ENCODE measurements at places on chromosomes 6 and 20.

- DNase-seq: no peak
Measured at GRCh38 chr20:17538517-17539170, 7.5 kb upstream of the BFSP1 start.

DNA sequence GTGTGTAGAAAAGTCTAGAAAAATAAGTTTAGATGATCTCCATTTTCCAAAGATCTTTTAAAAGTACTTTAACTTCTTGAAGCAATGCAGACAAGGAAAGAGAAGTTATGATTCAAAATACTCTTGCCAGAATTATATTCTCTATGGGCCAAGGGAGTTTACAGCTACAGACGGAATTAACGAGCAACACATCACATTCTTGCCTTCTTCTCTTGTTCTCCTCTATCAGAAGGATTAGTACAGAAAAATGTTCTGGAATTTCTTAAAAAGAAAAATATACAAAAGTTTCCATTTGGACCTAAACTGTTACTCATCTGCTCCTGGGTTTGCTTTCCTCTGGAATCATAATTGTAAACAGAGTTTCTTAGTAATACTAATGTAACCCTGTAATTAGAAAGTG, 284.7 kb upstream of the HSF2 start:
- DNase-seq: no peak

DNA sequence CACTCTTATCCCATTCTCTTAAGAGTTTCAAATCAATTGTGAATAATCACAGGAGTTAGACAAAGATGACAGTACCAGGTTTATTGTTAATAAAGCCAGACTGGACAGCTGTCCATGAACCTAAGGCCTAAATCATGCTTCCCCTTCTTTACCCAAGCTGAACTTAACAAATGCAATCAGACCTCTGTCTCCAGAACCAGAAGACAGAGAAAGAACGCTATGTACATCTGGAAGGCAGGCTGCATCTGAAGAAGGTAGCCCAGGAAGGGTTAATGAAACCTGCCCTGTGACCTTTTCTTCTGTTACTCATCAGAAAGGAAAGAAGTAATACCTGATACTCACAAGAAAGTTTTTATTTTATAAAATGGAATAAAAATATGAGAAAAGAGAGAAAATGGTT, 118.6 kb downstream of the EYA4 start:
- no peak for DNase-seq

DNA sequence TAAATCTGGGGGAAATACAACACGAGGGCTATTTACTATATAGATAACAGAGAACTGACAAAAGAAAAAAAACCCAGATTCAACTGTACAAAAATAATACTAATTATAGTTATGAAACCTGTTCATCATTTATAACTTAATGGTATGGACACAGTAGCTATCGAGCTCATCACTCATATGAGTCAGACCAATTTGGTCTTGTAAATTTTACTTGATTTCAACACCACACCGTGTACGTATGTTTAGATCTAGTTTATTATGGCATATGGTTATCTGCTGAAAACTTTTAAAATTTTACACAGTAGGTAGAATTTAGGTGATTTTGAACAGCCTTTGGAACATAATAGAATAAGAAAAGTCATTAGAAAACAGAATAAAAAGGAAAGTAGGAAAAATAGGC, 5.5 kb downstream of the MYLK4 start:
- DNase-seq: no peak

DNA sequence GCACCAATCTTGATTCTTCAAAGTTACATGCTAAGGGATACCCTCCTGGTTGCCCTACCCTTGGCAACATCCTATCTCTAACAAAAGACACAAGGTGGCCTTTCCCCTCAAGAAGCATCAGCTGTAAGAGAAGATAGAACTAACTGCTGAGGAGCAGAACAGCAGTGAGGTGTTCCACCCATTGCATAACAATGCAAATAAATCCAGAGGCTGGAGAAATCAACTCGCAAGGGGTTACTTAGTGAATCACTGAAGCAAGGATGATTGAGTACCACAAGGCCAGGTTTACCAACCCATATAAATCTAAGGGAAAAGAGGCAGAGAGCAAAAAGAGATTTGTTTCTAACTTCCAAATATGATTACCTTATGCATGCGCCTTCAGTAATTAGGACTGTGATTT, 36.7 kb downstream of the F13A1 start:
- no peak for DNase-seq

GRCh38 chr6:4460586-4461475, 315.4 kb upstream of the CDYL start:
- DNase-seq: no peak

- DNase-seq: no peak
Measured at GRCh38 chr6:114000069-114000468, 29.1 kb upstream of the HDAC2 start.

GRCh38 chr6:140276719-140277118, 902.3 kb upstream of the CITED2 start:
- no peak for DNase-seq

DNA sequence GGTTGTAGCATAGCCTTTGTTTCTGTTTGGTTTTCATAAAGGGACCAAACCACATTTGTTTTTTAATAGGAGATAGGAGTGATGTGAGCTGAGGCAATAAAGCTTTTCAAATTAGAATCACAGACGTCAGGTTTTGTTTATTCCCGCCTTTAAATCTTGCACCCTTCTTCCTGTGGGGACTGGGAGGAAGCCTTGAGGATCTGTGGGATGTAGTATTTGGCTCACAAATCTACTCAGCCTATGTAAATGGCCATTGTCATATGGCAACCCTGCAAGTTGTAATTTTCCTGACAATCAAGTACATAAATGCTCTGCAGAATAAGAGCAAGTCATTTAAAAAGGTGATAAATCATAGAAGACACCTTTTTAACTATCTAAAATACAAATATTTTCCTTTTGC, 110.4 kb downstream of the ADGRG6 start:
- DNase-seq: no peak

DNA sequence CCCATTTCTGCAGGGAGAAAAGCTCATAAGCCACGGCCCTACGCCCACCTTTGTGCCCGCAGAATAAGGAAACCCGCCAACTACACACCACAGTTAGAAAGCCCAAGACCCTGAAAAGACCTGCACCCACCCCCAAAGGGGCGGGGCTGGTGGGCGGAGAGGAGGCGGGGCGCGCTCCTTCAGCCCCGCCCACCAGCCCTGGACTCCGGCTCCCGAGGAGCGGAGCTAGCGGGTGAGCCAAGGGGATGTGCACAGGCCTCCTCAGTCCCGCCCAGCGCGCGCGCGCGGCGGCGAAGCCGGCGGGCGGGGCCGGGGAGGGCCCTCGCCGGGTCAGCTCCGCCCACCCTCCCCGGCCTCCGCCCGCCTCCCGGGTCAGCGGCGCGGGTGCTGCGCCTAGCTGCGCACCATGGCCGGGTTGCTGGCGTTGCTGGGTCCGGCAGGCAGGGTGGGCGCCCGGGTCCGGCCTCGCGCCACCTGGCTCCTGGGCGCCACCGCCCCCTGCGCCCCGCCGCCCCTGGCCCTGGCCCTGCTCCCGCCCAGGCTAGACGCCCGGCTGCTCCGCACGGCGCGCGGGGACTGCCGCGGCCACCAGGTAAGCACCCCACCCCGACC, at the start of gene FAM210B:
Gene FAM210B (plus strand): TSS at position 375 of the 612 bp plus-strand sequence. CDS start 32 bp downstream, at position 407.
- DNase-seq: peak; percentile 73

DNA sequence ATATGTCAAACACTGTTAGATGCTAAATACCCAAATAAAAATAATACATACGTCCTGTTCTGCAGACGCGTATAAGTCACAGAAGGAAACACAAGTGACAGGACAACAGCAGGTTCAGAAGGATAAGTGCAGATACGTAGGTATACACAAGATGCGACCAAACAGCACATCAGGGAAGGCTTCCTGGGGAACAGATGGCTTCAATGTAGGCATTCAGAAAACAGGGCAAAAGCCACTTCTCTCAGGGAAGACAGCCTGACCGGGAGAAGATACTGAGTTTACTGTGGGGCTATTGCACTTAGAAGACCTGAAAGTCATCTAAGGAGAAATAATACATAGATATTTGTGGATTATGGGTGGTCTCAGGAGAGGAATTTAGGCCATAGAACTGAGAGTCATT, 1.9 kb downstream of the HLA-DPA1 start:
- DNase-seq: no peak

DNA sequence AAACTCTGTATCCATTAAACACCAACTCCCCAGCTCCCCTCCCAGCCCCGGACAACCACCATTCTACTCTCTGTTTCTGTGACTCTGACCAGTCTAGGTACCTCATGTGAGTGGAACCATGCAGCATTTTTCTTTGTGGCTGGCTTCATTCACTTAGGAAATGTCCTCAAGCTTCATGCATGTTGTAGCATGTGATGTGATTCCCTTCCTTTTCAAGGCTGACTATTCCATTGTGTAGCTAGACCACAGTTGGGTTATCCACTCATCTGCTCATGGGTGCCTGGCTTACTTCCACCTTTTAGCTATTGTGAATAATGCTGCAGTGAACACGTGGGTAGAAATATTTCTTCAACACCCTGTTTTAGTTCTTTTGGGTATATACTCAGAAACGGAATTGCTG, 8.8 kb upstream of the BPHL start:
- DNase-seq: no peak

- DNase-seq: no peak
Measured at GRCh38 chr6:3260772-3261517, 2.2 kb downstream of the PSMG4 start.

DNA sequence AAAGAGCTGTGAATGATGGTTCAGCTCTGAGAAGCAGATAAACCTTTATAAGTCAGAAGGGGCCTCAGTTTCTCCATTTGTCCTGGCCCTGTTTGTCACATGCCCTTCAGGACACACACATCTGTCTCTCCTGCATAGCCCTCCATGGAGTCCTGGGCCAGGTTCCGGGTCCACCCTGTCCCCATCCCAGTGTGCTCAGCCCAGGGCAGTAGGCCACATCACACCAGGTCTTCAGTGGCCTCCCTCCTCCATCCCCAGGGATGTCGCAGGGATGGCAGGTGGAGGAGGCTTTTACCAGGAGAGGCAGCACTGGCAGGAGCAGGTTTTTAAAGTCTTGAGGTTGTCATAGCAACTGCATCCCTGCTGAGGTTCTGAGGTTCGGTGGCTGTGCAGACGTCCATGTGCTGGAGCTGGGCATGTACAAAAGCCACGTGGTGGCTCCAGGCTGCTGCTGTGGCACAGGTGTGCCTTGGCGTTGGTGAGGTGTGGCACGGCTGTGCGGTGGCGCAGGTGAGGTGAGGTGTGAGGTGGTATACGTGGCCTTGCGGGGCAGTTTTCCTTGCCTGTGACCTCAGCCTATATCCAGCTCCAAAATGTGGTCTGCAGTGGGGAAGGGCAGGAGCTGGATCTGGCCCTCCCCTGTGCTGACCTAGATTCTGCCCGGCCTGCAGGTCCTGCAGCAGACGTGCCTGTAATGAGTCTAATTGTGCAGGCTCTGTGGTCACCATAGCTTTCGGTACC, 8.0 kb upstream of the NPBWR2 start:
- no peak for DNase-seq

DNA sequence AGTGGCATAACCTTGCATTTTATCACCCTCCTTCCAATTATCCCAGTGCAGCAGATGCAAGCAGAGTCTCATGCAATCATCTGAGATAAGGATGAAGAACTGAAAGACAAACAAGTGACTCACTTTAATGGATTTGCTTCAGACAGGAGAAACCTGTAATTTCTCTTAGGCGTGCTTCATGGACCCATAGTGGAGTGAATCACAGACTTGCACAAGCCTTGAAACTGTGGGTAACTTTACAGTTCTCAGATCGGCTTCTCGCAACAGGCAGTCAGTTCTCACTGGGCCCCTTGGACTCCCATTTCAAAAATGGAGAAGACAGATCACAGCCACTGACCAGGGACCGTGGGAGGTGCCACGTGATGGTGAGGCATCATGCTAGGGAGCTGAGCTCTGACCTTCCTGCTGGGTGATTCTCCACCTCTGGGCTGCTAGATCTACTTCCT, at the start of gene ADGRF4:
Gene ADGRF4 (plus strand): TSS at position 239 of the 446 bp plus-strand sequence. CDS start 8,666 bp downstream, outside the sequence.
- DNase-seq: no peak

GRCh38 chr20:52936351-52937340, 35.5 kb upstream of the TSHZ2 start:
- DNase-seq: no peak

DNA sequence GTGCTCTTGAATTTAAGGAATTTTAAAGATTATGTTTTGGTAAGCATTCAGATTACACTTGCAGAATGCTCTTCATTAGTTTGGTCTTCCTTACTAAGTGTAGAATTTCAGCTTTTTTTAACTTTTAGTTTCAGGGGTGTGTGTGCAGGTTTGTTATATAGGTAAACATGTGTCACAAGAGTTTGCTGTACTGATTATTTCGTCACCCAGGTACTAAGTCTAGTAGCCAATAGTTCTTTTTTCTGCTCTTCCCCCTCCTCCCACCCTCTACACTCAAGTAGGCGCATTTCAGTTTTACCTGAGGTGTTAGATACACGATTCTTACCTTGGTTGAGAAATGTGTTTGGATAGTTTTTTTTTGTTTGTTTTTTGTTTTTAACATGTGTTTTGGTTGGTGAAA, 68.3 kb downstream of the AFG1L start:
- no peak for DNase-seq

GRCh38 chr6:9100869-9101580, 665.7 kb upstream of the SLC35B3 start:
- no peak for DNase-seq

GRCh38 chr6:86273936-86274335, 631.2 kb upstream of the SYNCRIP start:
- no peak for DNase-seq

GRCh38 chr20:32344835-32345506, 13.2 kb upstream of the ASXL1 start:
- DNase-seq: no peak

- no peak for DNase-seq
Measured at GRCh38 chr20:37773291-37773826, 79.5 kb downstream of the CTNNBL1 start.

DNA sequence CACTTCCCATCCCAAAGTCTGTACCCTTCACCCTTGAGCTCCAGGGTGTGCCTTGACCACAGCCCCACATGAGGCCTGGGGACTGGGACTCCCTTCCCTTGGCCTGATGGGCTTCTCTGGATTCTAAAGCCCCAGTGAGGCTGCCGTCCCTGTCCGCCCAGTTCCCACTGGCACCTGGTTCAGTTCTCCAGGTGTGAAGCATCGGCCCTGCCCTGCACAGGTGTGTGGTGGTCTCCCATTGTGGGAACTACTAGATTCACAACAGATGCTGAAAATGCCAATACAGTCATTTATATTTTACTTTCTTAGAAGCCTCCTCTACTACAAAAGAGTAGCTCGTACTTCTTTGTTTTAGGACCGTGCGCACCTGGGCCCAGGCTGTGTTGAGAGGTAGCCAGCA, 72.8 kb downstream of the TTLL2 start:
- no peak for DNase-seq

DNA sequence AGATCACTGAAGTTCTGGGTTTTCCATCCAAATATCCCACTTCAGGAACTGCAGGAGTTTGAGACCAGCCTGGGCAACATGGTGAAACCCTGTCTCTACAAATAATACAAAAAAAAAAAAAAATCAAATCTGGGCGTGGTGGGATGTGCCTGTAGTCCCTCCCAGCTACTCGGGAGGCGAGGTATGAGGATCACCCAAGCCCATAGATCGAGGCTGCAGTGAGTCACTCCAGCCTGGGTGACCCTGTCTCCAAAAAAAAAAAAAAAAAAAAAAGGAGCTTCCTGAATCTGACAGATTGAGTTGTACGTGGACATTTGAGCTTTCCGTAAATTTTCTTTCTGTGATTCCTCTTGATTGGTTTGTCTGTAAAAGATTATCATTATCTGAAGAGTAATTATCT, 55.6 kb downstream of the TULP4 start:
- no peak for DNase-seq

GRCh38 chr6:5453546-5453945, 192.2 kb downstream of the FARS2 start:
- no peak for DNase-seq

All from stimulated activated CD4-positive, alpha-beta T cell treated with anti-CD3 and anti-CD28 coated beads, Interleukin-15, amount 100 ng/mL, for 1 hour (primary cell).